Naive B cell (primary cell): ENCODE measurements at places on chromosomes 5 and 9. TPM values are rescaled to one million over a fixed set of nuclear protein-coding genes. Genes with fewer than 3 reads are reported as not detected.
A peak's percentile ranks its signal among the peaks of the same experiment; 100 is the strongest.

DNA sequence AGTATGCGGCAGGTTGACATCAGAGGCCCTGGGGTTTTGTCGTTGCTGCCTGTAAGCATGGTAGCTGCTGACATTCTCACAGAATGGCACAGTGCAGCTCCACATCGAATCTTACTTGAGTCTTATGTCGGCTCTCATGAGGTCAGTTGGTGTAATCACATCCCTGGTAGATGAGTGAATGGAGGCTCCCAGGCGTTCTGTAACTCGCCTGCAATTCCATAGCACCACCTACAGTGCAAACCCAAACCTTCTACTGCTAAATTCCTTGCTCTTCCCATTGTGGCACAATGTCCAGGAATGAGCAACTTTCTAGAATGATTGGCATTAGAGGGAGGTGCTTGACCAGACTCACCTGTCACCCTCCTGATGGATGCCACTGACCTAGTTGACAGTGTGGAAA is 578.4 kb downstream of the CCDC171 start:
- no peaks in the 10 kb centered on the region for H3K36me3 ChIP-seq
- no peak for DNase-seq
- peaks cover 15% of the 10 kb centered on the region for H3K27me3 ChIP-seq
- H3K4me3 ChIP-seq: no peak overlapping the region
- no peak overlapping the region for H3K27ac ChIP-seq
- H3K4me1 ChIP-seq: no peaks in the 10 kb centered on the region

- DNase-seq: peak; percentile 2
- no peak overlapping the region for H3K27ac ChIP-seq
- no peaks in the 10 kb centered on the region for H3K36me3 ChIP-seq
- H3K4me1 ChIP-seq: peaks cover 2% of the 10 kb centered on the region
- no peaks in the 10 kb centered on the region for H3K27me3 ChIP-seq
These were observed 152.1 kb downstream of the FSTL4 start for GRCh38 chr5:133460172-133460758.

DNA sequence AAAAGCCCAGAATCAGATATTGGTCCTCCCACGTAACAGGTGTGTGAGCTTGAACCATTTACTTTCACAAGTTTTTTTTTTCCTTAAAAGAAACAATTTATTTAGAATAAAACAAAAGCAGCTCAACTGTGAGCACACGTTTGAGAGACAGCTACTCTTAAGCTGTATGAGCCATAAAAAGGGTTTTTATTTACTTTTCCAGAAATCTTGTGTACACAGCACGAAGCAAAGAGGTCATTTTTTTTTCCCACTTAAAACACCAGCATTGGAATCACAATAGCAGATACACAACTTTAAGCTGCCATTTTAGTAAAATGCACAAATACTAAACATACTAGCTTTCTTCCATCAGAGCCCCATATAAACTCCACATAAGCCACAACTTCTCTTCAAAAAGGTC is 44.6 kb downstream of the JAKMIP2 start:
- no peak overlapping the region for H3K27ac ChIP-seq
- no peaks in the 10 kb centered on the region for H3K4me1 ChIP-seq
- H3K4me3 ChIP-seq: no peak overlapping the region
- no peak for DNase-seq
- H3K36me3 ChIP-seq: no peaks in the 10 kb centered on the region

- H3K27ac ChIP-seq: no peak overlapping the region
- H3K4me3 ChIP-seq: no peak overlapping the region
- DNase-seq: no peak
- no peaks in the 10 kb centered on the region for H3K36me3 ChIP-seq
These were observed 288.9 kb downstream of the TRPM3 start for GRCh38 chr9:70832492-70832891.

- no peak overlapping the region for H3K27ac ChIP-seq
- H3K27me3 ChIP-seq: no peaks in the 10 kb centered on the region
- H3K4me1 ChIP-seq: no peaks in the 10 kb centered on the region
- H3K4me3 ChIP-seq: no peak overlapping the region
- DNase-seq: no peak
These were observed 72.8 kb upstream of the SGCD start for GRCh38 chr5:156254196-156254595.

- no peaks in the 10 kb centered on the region for H3K27me3 ChIP-seq
- H3K4me3 ChIP-seq: no peak overlapping the region
- H3K27ac ChIP-seq: peak overlapping the region; percentile 40
- DNase-seq: no peak
- peaks cover 40% of the 10 kb centered on the region for H3K4me1 ChIP-seq
These were observed 104.3 kb upstream of the MAP3K1 start for GRCh38 chr5:56710826-56711590.

DNA sequence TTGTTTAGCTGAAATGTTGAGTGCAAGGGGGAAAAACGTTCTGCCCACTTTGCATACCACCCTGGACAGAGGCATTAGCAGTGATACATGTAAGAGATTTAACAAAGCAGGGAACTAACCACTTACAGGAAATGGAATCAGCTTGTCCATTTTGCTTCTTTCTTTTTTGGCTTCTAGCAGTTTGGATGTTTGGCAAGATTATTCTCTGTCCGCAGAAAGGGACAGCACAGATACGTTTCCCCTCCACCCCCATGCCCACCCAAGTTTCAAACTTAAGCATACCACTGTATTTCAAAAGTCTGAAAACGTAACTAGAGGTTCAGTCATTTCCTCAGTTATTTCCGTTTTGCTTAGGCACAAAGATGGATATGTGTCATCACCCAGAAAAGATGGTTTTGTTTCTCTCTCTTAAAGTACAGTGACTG is 118.4 kb downstream of the GDNF start:
- DNase-seq: no peak
- peaks cover 28% of the 10 kb centered on the region for H3K36me3 ChIP-seq
- H3K27ac ChIP-seq: no peak overlapping the region

DNA sequence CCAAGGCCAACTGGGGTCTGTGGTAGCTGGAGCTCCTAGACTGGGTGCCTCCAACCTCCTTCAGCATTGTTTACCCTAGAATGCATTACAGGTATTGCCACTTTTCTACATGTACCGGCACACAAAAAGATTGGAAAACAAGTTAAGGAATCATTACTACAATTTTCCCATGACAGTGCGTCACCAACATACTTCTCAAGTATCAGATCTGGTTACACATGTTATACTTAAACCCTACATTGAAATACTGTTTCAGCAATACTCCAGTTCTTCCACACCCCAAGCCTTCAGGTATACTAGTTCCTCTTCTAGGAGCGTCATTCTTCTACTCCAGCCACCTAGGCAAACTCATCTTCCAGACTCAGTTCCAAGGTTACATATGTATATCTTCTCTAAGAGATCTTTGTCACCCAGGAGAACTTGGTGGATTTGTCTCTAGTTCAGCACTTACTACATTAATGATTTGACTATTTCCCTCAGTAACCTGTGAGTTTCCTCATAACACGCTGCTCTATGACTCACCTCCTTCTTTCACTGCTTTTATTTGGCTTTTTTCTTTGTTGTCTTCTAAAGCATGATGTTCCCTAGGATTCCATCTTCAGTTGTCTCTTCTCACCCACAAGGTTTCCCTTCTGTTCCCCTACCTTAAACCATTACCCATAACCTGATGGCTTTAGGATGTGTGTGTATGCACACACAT is 217.0 kb downstream of the AP3B1 start:
- H3K4me3 ChIP-seq: no peak overlapping the region
- H3K4me1 ChIP-seq: peaks cover 3% of the 10 kb centered on the region
- DNase-seq: no peak

The SLC36A2 gene
- not detected for polyA plus RNA-seq

The KCNV2 gene
- 0.14 TPM for polyA plus RNA-seq
